CD4-positive, alpha-beta memory T cell (primary cell): ENCODE measurements at places on chromosomes 2 and 18. TPM values are rescaled to one million over a fixed set of nuclear protein-coding genes. Genes with fewer than 3 reads are reported as not detected.

The RMDN2 gene
- 3.3 TPM for total RNA-seq

The MRO gene
- total RNA-seq: not detected

The GGCX gene
- 38.1 TPM for total RNA-seq

The SS18 gene
- 79.3 TPM for total RNA-seq

The CROCC2 gene
- total RNA-seq: not detected

The PNPT1 gene
- total RNA-seq: 21.9 TPM

The PPP1R1C gene
- total RNA-seq: not detected

GRCh38 chr2:40844353-40845277 is 392.7 kb upstream of the SLC8A1 start:
- no peak overlapping the region for H3K4me3 ChIP-seq
- H3K27me3 ChIP-seq: no peaks in the 10 kb centered on the region
- no peak for DNase-seq
- H3K36me3 ChIP-seq: no peaks in the 10 kb centered on the region

- H3K27me3 ChIP-seq: no peaks in the 10 kb centered on the region
- H3K36me3 ChIP-seq: no peaks in the 10 kb centered on the region
- no peaks in the 10 kb centered on the region for H3K4me1 ChIP-seq
- no peak overlapping the region for H3K4me3 ChIP-seq
Measured at GRCh38 chr2:75846683-75847190, 136.0 kb upstream of the GCFC2 start.

GRCh38 chr2:102251042-102251848 is 60.1 kb upstream of the IL1RL1 start:
- no peaks in the 10 kb centered on the region for H3K27me3 ChIP-seq
- H3K4me1 ChIP-seq: peaks cover 12% of the 10 kb centered on the region
- no peak overlapping the region for H3K27ac ChIP-seq
- H3K4me3 ChIP-seq: peak overlapping the region; percentile 80

- no peak overlapping the region for H3K4me3 ChIP-seq
- H3K27ac ChIP-seq: no peak overlapping the region
- H3K4me1 ChIP-seq: peaks cover 31% of the 10 kb centered on the region
- DNase-seq: no peak
- no peaks in the 10 kb centered on the region for H3K36me3 ChIP-seq
Measured at GRCh38 chr18:46345181-46345465, 240.9 kb downstream of the HAUS1 start.

GRCh38 chr18:23416298-23416697 is 36.8 kb upstream of the RIOK3 start:
- DNase-seq: no peak
- no peaks in the 10 kb centered on the region for H3K36me3 ChIP-seq
- H3K4me3 ChIP-seq: no peak overlapping the region
- H3K4me1 ChIP-seq: no peaks in the 10 kb centered on the region
- H3K27me3 ChIP-seq: no peaks in the 10 kb centered on the region
- no peak overlapping the region for H3K27ac ChIP-seq

- no peaks in the 10 kb centered on the region for H3K36me3 ChIP-seq
- no peak for DNase-seq
- H3K27me3 ChIP-seq: no peaks in the 10 kb centered on the region
- no peaks in the 10 kb centered on the region for H3K4me1 ChIP-seq
Measured at GRCh38 chr2:508121-508520, 169.1 kb downstream of the TMEM18 start.

GRCh38 chr18:46416706-46417638 is 240.0 kb downstream of the LOXHD1 start:
- H3K4me1 ChIP-seq: no peaks in the 10 kb centered on the region
- no peak overlapping the region for H3K4me3 ChIP-seq
- no peak for DNase-seq
- no peaks in the 10 kb centered on the region for H3K36me3 ChIP-seq
- no peaks in the 10 kb centered on the region for H3K27me3 ChIP-seq
- no peak overlapping the region for H3K27ac ChIP-seq

DNA sequence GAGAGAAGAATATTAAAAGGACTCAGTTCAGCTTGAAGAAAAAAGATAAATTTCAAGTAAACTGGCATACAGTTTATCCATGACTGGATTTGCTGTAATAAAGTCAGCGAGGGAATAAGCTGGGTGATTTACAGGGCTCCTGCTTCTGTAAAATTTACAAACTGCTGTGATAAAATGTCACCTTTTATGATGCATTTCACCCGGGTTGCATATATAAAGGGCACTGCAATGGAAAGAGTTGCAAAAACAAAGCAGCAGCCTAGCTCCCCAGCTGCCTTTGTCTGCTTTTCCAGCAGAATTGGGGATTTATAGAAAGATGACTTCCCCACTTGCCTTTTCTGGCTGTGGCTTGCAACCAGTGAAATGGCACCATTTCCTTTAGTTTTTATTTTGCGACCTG is 132.5 kb upstream of the LHCGR start:
- H3K36me3 ChIP-seq: no peaks in the 10 kb centered on the region
- DNase-seq: no peak
- no peak overlapping the region for H3K27ac ChIP-seq

DNA sequence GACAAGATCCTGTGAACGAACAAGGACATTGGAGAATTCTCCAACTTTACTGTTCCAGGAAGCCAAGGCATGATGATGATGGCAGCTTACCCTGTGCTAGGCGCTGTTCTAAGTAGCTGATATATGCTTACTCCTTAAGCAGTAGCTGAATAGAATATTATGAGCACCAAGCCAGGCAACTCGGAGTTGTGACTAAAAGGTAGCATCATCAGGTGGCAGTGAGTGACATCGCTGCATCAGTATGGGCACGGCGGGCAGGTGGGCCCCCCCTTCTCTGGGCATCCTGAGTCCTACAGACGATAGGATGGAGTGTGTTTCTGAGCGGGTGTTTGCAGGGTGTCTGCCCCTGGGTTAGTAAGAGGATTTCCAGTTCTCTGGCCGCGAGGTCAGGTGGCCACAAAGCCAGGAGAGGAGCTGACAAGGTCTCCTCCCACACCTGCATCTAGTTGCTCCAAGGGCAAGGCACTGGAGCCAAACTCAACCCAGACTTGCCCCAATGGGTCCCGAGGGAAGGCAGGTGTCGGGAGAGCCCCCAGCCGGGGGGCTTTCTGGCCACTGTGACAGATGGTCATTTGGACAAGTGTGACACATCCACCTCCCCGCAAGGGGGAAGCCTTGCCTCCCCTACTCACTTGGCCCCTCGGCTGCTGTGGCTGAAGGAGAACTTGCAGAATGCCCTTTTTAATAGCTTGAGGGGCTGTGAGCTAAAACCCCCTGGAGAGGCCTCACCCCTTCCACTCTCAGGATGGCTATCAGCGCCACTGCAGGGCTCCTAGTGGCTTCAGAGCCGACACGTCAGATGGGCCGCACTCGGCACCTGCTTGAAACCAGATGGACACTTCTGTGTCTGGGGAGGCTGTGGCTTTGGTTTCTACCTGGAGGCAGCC is 55.5 kb downstream of the CRACDL start:
- no peak overlapping the region for H3K4me3 ChIP-seq
- H3K27me3 ChIP-seq: no peaks in the 10 kb centered on the region
- no peak overlapping the region for H3K27ac ChIP-seq
- H3K36me3 ChIP-seq: no peaks in the 10 kb centered on the region

DNA sequence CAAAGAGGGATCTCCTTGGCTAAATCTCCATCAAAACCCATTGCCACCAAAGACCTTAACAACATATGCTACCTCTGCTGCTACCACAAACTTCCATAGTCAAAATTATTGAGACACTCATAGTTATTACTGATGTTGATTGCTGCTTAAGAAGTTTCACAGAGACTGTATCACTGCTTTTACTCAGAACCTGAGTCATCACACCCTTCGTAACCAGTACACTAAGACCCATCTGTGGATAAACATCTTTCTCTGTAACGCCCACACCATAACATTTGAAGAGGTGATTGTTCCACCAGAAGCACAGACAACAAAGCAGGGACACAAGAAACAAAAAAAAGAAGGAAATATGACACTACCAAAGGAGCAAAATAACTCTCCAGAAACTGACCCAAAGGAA is 1563.1 kb downstream of the LRP1B start:
- H3K36me3 ChIP-seq: no peaks in the 10 kb centered on the region
- no peak for DNase-seq
- no peaks in the 10 kb centered on the region for H3K4me1 ChIP-seq
- H3K27me3 ChIP-seq: no peaks in the 10 kb centered on the region

GRCh38 chr18:75129717-75130477 is 79.0 kb downstream of the PTGR3 start:
- no peaks in the 10 kb centered on the region for H3K4me1 ChIP-seq
- no peak overlapping the region for H3K27ac ChIP-seq
- H3K27me3 ChIP-seq: no peaks in the 10 kb centered on the region
- H3K36me3 ChIP-seq: no peaks in the 10 kb centered on the region
- DNase-seq: no peak

- no peak overlapping the region for H3K4me3 ChIP-seq
- no peak overlapping the region for H3K27ac ChIP-seq
- no peaks in the 10 kb centered on the region for H3K27me3 ChIP-seq
- peak; percentile 42 for DNase-seq
- peaks cover 71% of the 10 kb centered on the region for H3K4me1 ChIP-seq
Measured at GRCh38 chr2:203811491-203812221, 55.9 kb upstream of the CTLA4 start.

- H3K27me3 ChIP-seq: no peaks in the 10 kb centered on the region
- no peak overlapping the region for H3K27ac ChIP-seq
- H3K4me1 ChIP-seq: peaks cover 16% of the 10 kb centered on the region
- DNase-seq: no peak
- H3K4me3 ChIP-seq: no peak overlapping the region
Measured at GRCh38 chr2:177207101-177207500, 5.5 kb upstream of the HNRNPA3 start.
